ENCODE measurements at places on chromosomes 7 and 10.

GRCh38 chr10:118672766-118673715 lies 77.6 kb upstream of the PRLHR start:
- no peak for DNase-seq

GRCh38 chr7:41847606-41848005 lies 144.7 kb upstream of the INHBA start:
- DNase-seq, result no peak

- no peak for DNase-seq
Measured at GRCh38 chr10:102220612-102221011, 5.5 kb upstream of the ELOVL3 start.

DNA sequence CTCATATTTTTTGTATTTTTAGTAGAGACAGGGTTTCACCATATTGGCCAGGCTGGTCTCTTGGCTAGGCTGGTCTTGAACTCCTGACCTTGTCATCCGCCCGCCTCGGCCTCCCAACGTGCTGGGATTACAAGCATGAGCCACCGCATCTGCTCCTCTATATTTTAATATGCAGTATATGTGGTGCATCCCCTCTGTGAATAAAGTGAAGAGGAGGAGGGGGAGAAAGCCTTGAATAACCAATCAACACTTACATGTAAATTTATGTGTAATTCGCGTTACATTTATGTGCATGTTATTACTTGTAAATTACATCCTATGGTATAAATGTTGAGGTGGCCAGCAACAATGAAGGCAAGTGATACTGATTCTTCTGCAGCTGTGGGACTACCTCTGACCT lies 309.9 kb downstream of the CCDC3 start:
- DNase-seq, result no peak

DNA sequence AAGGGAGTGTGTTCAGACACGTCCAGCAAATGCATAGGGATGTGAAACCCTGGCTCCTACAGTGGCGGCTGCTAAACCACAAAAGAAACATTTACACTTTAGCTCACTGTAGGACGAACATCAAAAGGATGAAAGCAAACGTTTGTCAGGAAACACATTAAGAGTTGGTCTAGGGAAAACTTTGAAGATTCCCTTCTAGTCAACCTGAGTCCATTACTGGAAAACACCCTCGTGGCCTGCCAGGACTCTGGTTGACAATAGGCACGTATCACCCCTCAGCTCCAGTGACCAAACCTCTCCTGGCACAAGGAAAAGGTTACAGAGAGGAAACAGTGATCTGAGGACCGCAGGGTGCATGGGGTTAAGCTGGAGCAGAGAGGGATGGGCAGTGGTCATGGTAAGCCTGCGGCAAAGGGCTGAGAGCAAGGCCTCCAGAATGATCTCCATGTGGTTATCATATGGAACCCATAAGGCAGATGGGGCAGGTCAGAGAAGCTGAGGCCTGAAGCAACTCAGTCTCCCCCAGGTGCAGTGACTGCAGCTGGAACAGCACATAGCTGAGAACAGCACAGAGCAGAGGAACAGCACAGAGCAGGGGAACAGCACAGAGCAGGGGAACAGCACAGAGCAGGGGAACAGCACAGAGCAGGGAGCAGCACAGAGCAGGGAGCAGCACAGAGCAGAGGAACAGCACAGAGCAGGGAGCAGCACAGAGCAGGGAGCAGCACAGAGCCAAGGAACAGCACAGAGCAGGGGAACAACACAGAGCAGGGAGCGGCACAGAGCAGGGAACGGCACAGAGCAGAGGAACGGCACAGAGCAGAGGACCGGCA lies 49.9 kb downstream of the CHST15 start:
- DNase-seq, result no peak

- no peak for DNase-seq
Measured at GRCh38 chr7:85185424-85186082, 1.3 kb downstream of the SEMA3D start.

GRCh38 chr10:48249004-48249762 lies 25.3 kb downstream of the FRMPD2 start:
- DNase-seq, result no peak

GRCh38 chr10:85532773-85533172 lies 833.8 kb downstream of the GRID1 start:
- DNase-seq, result no peak

GRCh38 chr10:52474265-52474664 lies 160.2 kb downstream of the DKK1 start:
- no peak for DNase-seq

DNA sequence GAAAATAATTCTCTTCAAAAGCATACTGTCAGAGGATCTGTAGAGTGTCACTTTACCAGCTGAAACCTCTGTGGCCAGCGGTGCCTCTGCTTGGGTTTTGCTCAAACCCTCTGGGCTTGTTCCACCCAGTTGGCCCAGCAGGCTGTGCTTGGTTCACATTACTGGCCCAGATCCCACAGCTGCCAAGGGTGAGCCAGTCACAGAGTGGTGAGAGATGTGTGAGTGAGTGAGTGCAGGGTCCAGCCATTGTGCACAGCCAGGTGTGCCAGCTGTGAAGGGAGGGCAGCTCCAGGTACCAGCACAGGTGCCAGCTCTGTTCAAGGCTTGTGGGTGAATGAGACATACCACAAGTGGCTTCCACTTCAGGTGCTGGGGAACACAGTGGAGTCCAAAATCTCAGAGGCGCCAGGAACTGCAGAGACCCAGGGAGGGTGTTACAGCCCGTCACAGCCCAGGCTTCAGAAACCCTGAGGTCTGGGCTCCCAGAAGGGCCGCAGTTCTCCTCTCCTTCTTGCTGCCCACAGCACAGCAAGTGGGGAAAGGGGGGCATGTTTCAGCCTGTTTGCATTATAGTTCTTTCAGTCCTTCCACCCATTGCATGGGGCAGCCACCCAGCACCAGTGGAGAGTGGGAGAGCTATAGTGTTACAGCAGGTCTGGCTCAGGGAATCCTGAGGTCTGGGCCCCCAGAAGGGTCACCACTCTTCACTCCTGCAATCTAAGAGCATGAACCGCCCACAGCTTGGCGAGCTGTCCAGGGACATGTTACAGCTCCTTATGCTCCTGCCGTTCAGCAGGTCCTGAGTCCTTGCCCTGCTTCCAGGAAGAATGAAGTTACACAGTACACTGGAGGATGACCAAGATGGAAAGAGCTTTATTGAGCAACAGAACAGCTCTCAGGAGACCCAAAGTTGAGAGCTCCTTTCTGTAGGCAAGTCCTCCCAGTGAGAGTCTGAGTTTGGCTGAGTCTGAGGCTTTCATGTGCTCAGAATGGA lies 931.7 kb upstream of the SORCS1 start:
- no peak for DNase-seq

DNA sequence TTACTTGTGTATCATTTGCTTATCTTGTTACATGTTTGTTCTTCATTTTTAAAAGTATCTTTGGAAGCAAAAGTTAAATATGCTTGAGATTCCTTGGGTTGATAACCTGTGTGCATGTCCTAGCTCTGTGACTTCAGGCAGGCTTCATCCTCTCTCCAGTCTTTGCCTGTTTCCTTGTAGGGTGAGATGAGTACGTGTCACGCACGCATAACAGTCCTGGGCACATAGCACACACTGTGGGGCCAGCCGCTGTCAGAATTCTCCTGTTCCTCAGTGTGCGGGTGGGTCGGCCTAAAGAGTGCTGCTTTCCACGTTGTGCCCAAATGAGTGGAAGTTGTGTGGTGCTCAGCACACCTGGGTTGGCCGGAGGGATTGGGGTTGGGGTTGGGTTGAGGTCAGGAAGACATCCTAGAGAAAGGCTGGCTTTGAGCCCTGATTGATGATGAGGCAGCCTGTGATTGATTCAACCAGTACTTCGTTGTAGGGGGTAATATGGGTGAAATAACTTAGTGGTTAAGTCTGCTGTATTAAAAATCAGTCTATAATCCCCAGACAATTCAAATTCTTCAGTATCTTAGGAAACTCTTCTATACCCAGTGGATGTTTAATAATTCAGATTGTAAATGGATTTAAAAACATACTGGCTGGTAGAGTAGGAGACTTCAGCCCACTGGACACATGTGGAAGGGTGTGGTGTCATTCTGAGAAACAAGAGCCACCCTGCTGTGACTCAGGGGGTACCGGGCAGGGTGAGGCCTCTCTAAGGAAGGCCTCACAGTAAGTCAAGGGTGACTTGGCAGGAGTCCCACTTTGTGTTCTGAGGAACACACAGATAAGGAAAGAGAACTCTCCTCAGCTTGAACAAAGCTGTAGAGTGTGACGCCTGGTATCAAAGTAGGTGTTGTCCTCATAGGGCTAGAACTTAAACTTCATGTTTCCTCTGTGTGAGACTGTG lies 54.8 kb downstream of the DAGLB start:
- DNase-seq, result no peak

DNA sequence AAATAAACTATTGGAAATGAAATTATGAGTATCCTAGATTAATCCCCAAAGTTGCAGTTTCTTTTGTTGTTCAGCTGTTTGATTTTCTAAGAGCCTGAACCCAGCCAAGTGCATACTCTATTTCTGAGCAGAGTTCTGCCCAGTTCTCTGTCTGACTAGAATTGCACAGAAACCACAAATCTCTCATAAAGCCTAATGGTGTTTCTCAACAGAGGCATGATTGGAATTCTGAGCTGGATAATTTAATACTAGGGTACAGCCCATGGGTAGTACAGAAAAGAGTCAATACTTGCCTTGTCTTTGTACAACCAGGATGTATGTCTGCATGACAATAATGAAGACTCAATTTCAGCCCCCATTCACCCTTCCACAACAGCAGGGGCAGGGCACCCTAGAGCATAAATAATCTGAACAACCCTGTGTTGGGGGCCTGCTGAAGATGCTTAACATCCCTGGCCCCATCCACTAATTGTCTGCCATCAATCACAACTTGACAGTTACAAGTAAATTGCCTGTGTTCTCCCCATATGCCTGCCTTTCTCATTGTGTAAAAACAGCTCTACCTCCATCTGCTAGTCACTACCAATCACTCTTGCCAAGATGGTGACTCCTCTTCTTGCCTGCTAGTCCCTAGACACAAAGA lies 114.4 kb downstream of the NPSR1 start:
- no peak for DNase-seq

DNA sequence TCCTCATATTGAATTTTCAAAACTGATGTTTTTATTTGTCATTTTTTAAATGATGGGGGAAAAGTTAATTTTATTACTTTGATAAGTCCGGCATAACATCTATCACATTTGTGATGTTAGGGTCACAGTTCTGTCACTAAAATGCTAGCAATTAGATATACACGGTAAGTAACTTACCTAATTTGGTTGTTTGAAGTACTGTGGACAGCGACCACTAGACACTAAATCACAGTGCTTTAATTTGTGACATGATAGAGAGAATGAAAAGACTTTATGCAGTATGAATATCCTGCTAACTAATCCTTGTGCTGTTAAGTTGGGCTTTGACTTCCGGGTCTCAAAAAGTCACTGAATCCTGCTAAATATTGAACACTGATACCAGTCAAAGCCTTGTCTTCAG lies 857.3 kb upstream of the KCND2 start:
- DNase-seq, result no peak

GRCh38 chr7:137850972-137851945 lies 4.5 kb upstream of the DGKI start:
- DNase-seq, result no peak

GRCh38 chr10:92238054-92238585 lies 52.8 kb downstream of the CPEB3 start:
- no peak for DNase-seq

DNA sequence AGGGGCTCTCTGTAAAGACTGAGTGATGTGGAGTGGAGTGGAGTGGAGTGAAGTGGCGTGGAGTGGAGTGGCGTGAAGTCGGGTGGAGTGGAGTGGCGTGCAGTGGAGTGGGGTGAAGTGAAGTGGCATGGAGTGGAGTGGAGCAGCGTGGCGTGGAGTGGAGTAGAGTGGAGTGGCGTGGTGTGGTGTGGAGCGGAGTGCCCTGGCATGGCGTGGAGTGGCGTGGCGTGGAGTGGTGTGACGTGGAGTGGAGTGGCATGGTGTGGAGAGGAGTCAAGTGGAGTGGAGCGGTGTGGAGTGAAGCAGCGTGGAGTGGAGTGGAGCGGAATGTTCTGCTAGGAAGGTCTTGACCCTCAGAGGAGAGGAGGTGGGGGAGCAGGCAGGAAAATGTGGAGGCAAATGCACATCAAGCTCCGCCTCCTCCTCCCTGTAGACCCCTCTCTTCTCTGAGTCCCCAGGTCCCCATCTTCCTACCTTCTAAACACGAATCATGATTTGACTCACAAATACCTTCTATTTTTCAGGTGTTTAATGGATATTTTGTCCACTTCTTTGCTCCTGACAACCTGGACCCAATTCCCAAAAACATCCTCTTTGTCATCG lies 19.9 kb downstream of the ITIH2 start:
- DNase-seq, result no peak

DNA sequence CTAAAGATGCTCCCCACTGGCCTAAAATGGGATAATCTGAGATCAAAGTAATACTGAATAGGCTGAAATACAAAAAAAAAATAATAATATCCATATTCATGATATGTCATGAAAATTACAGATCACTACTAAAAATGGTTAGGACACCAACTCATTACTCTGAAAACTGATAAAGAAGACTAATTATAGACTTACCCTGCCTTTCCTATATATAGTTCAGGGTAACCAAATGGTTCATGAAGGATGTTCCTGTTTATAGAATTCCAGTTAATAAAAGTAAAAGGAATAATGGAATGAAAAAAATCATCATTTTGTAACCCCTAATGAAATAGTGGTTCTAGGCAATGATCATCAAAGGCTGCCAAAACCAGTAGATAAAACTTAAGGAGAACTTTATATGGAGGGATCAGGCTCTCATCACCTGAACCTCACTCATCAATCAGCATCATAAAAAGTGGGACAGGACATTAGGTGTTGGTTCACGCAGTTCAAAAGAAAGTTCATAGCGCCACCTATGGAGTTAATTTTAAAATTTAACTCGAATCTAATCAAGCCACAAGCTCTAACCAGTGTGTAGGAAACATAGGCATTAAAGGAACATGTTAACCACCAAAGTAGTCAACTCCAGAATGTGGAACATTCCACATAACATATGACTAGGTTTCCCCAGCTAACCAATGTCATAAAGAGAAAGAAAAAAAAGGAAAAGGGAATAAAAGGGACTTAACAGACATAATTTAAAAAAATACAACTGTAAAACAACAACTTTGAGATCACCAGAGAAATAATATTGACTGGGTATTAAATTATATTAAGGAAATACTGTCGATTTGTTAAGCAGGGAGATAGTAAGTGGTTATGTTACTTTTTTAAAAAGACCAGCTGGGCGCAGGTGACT lies 35.7 kb downstream of the P4HA1 start:
- DNase-seq, result no peak

DNA sequence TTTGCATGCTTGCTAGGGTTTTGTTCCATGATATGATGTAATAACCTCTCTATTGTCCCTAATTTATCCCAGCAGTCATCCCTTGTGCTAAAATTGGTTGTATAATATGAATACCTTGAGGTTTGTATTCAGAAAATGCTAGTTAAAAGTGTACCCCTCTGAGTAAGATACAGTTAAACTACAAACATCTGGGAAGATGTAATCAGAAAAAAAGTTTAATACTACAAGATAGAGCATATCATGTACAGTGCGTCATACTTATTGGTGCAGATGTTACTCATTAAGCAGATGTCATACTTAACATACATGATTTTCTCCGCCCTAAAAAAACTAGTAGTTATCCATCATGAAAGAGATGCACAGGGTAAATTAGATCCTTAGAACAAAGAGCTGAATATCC lies 336.1 kb upstream of the KCND2 start:
- DNase-seq, result no peak

- no peak for DNase-seq
Measured at GRCh38 chr10:133030781-133031180, 56.9 kb upstream of the ADGRA1 start.

Measured in SIG-M5 (cell line).